ENCODE measurements at places on chromosomes 3 and 15.

- no peak for DNase-seq
Measured at GRCh38 chr3:113255854-113256615, 44.7 kb downstream of the BOC start.

DNA sequence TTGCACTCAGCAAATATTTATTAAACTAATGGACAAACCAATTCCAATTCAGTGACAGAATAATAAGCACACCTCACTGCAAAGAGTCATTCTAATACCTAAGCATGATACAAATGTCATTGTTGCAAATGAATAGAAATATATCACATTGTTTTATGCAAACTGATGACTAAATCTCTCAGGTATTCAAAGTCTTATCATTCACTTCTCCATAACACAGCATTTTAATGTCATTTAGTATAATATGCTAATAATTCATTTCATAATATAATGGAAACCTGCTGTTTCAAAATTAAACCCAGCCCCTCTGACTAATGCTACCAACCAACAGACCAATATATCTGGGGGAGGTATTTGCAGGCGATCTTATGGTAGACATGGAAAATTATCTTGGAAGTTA, 71.8 kb downstream of the FGF7 start:
- DNase-seq = no peak

DNA sequence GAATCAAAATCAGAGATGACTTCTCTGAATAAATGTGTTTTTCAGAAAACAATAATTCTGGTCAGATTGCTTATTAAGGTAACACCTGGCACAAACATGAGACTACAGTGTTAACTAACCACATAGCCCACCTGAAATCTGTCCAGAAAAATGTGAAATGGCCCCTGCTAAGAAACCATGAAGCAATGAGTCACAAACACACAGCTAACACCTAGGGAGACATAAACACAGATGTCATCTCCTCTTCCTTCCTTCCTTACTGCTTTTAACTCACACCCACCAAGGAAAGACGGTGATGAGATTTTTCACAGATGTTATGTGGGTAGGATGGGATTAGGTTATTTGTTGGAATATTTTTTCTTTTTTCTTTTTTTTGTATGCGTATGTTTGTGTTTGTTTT, 315.0 kb upstream of the STAC start:
- DNase-seq = no peak

DNA sequence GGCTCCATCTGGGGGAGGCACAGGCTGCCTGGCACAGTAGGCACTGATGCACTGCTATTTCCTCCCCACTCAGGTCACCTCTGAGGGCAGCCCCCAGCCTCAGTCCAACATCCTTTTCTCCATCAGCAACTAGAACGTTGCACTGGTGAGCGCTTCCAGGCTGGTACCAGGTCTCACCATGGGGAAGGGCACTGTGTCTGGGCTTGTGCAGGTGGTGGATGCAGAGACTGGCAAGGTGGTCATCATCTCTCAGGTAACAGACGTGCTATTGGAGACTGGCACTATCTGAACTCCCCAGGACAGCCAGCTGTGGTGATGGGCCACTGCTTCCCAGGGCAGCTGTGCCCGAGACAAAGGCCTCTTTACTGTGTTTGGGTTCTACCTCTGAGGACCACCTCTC, 8.3 kb upstream of the TXNRD3 start:
- DNase-seq = no peak

- DNase-seq = no peak
Measured at GRCh38 chr3:5709714-5710113, 522.2 kb downstream of the EDEM1 start.

- no peak for DNase-seq
Measured at GRCh38 chr3:16460273-16460672, 53.2 kb downstream of the RFTN1 start.
